ENCODE measurements at places on chromosomes 6 and 20.

- DNase-seq, result no peak
These were observed 3.9 kb downstream of the APOBEC2 start for GRCh38 chr6:41056768-41057490.

DNA sequence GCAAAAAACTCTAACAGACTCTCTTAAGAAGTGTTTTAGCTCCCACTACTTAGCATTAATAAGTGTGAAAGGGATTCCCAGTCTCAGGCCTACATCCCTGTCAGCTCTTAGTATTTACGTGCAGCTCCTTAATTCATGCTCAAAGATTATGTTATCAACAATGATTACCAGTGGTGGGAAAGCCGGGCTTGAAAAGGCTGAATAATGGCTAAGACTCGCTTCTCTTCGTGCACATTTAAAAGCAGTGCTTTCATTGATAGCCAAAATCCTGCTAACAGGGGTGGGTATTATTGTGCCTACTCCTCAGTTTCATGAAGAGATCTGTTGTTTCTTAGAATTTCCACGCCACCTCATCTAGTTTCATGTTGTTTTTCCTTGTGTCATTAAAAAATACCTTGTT, 518.8 kb downstream of the GRIK2 start:
- no peak for DNase-seq

GRCh38 chr20:34389206-34389953, 26.3 kb downstream of the ITCH start:
- DNase-seq, result no peak

DNA sequence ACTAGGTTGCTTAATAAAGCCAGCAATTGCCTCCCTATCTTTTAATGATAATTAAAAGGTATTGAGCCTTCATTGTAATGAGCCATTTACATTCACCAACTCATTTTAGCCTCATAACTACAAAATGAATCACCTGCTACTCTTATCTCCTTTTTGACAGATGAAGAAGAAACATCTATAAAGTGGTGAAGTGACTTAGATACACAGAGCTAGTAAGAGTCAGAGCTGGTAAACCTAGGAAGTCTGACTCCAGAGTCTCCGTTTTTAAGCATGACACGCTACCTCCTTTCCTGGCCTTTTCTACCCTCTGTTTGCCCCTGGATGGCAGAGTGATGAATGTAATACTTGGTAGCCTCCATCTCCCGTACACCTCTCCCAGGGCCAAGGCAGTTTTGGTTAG, 93.5 kb downstream of the SPTLC3 start:
- DNase-seq, result no peak

DNA sequence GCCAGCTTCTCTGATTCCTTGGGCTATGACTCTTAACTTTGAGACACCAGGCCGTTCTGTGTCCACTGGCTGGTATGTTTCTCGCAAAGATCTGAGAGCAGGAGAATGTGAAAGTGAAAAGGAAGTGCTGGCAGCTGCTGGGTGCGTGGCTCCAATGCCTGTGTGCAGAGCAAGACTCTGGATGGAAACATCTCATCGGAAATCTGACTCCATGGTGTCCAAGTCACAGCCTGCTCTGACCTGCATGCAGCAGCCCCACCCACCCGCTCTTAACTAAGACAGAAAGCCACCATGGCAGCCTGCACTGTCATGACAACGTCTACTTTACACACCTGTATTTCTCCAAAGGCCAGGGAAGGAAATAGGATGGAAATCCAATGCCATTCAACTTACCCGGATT, 66.3 kb upstream of the MPC1 start:
- DNase-seq, result no peak

GRCh38 chr6:38603496-38603895, 36.2 kb downstream of the BTBD9 start:
- no peak for DNase-seq

GRCh38 chr6:139590206-139590605, 215.8 kb upstream of the CITED2 start:
- no peak for DNase-seq

- no peak for DNase-seq
These were observed 155.0 kb downstream of the RNGTT start for GRCh38 chr6:88808381-88808780.

- DNase-seq, result no peak
These were observed 289.1 kb upstream of the PREP start for GRCh38 chr6:105691971-105692370.

DNA sequence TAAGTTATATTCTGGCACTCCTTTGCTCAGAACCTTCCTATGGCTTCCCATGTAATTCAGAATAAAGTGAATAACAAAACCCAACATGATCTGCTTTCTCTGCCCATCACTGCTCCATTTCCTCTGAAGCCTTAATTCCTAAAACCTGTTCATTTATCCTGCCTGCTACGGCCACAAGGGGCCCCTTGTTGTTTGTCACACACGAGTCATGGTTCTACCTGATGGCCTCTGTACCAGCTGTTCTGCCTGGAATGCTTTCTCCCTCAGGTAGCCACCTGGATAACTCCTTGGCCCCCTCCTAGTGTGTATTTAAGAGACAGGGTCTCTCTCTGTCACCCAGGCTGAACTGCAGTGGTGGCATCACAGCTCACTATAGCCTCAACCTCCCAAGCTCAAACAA, 26.8 kb downstream of the ERGIC3 start:
- DNase-seq, result no peak

- DNase-seq, result no peak
These were observed 50.9 kb upstream of the KIF16B start for GRCh38 chr20:16624106-16624505.

GRCh38 chr6:53494076-53494475, 50.8 kb downstream of the GCLC start:
- no peak for DNase-seq

DNA sequence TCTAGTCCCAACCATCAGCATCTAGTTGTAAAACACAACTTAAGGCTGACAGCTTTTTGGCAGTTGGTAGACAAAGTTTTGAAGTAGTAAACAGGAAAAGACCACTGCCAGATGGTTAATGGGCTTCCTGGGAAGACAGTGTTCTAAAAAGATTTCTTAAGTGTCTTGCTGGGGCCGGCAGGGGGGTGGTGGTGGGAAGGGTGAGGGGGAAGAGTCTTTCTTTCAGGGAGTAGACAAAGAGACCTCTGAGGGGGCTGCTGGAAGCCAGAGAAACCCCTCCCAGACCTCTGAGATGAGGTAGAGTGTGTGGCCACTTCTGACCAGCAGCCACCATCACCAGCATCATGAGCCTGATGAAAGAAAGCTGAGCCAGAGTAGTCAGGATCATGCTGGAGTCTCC, 784.9 kb downstream of the TENT5A start:
- DNase-seq, result no peak

DNA sequence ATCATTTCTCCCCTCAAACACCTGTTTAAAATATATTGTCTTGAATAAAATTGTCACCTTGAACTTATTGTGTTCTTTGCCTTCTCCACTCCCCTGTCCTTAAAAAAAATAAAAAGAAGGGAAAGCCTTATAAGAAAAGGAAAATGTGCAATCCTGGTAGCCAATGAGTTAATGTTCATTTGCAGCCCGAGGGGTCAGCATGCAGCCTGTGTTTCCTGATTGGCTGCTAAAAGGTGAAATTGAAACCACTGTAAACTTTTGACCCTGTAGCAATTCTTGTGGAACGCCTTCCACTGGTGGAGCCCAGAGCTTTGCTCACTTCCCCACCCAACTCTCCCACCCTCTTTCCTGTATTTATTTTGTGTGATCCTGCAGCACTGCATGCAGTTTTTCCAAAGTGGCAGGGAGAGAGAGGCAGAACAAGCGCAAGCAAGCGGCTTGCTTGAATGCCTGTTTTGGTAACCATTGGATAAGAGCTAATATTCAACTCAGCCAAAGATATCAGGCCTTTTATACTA, 74.9 kb downstream of the NCOA3 start:
- DNase-seq, result no peak

- no peak for DNase-seq
These were observed 125.6 kb downstream of the FOXC1 start for GRCh38 chr6:1735239-1735803.

- DNase-seq, result peak; percentile 23
These were observed 1.1 kb downstream of the MGME1 start for GRCh38 chr20:17969884-17970409.

DNA sequence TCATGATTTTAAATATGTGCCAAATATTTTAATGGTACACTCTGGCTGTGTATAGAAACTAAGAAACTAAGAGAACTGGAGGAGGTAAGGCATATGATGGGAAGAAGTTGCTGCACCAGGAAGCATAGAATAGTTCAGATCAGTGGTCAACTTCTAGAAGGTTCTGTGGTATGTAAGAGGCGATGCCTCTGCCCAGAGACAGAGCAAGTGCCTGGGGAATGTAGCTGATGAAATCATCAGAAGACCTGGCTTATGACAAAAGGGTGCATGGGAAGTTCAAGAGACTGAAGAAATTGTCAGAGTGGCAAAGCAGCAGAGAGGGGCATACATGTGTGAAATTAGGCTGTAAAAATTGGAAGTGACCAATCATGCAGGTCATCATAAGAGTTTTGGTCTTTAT, 580.8 kb downstream of the BMP2 start:
- DNase-seq, result no peak

- no peak for DNase-seq
These were observed 8.5 kb downstream of the ETV7 start for GRCh38 chr6:36378936-36379335.

Data from activated naive CD4-positive, alpha-beta T cell treated with Interleukin-2 at 50 U/mL for 16 hours (primary cell).